ENCODE measurements at places on chromosomes 4 and X.

DNA sequence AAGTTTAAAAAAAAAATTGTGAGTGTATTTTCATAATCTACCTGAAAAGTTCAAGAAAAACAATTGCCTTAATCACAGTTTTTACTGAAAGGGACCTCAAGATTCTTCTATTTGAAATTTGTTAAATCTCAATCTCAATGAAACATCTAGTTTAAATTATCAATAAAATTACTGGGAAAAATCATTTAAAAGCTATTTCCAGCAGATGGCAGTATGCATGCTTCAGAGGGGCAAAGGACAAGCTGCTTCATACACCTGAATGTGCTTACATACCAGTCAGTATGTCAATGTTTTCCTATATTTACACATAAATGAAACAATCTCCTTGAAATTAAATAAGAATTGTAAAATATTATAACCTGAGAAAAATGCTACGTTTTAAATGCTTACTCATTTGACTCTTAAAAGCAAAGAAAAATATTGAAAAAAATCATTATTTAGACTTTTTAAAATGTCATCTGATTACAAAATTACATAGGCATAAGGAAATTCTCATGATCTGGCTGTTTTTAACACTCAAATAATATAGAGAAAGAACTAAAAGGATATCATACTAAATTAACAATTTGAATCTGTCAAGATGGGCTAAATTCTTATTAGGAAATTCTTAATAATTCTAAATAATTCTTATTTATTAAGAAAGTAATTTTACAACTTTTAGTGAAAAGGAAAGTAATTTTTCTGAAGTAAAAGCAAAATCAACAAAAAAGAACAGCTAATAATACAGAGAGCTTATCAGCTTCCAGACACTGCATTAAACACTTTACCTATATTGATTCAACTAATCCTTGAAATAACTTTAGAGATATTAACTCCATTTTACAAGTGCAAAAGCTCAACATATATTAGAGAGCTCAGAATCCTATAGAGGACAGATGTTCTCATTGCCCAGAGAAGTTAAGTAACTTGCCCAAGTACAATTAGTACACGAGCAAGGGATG, 242.1 kb downstream of the ADAMTS3 start:
- DNase-seq = no peak

DNA sequence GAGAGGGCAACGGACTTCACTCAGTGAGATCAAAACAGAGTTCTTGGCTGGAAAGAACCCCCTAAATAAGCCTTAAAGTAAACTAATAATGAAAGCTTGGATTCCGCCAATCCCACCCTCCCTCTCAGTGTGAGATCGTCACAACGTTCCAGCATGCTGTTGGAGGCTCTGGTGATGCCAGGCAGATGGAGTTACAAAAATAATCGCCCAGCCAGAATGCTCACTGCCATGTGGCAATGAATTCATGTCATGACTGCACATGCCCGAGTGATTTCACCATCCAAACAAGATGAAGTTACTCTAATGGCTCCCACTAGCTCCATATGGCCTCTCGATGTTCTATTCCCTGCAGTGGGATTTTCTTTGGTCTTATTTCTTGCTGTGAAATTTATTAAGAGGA, 248.0 kb downstream of the SPATA18 start:
- no peak for DNase-seq

GRCh38 chr4:1989533-1990347, 19.0 kb downstream of the NELFA start:
- DNase-seq = no peak

DNA sequence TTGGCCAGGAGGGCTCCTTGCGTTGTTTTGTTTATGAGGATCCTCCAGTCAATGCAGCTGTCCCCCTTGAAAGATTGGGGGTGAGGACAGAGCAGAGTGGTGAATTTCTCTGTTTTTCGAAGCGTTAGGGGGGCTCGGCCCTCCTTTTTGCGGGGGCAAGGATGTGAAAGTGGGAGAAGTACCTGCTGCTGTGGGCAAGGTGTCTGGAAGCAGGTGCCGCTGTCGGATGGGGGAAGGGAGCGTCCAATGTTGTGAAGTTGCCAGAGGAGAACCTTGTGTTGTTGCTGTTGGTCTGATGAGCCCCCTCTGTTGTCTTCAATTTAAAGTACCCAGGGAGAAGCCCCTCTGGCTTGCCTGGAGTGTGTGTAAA, 613 bp downstream of the GLRB start:
- no peak for DNase-seq

DNA sequence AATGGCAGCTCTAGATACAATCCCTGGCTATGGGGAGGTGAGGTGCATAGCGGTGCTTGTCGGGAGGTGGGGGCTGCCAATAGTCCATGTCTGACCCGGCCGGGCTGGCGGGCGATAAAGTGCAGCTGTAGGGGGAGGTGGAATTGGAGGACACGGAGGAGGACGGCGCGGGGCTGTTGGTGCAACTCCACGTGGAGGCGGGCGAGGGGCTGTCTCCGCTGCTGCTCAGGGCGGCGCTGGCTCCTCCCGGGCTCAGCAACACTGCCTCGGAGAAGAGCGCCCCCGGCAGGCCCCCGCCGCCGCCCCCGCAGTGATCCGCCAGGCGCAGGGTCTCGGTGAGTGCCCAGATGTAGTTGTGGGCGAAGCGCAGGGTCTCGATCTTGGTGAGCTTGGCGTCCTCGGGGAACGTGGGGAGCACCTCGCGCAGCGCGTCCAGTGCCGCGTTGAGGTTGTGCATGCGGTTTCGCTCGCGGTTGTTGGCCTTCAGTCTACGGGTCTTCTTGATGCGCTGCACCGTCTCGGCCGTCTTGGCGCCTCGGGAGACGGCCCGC, 1.3 kb downstream of the NEUROG2 start:
- DNase-seq = no peak

DNA sequence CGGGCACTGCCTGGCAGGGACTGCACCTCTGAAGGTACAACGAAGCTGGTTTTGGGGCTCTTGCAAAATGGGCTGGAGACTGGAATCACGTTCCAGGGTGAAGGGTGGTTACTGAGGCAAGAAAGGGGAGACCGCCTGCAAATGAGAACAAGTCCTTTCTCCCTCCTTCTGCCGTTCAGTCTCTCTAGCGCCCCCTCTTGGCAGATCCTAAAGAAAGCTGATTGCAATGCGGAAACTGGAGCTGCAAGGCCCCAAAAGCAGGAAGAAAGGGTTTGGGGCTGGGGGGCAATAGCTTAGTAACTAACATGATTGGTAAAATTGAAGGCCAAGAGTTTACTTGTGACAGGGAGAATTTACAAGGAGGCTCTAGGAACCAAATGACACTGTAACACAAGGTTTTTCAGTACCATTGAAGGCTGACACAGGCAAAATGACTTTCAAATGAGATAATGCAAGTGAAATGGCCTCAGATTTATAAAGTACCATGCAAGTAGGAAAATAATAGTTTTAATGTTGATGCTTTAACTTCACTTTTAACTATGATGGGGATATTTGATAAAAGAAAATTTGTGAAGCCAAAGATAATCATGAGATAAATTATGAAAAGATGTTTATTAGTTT, 222.7 kb upstream of the HAND2 start:
- no peak for DNase-seq

GRCh38 chr4:174209341-174209740, 74.1 kb downstream of the FBXO8 start:
- DNase-seq = no peak

- DNase-seq = no peak
Observed at GRCh38 chr4:106473515-106473914, 104.9 kb upstream of the GIMD1 start.

GRCh38 chr4:24040811-24041210, 151.0 kb upstream of the PPARGC1A start:
- DNase-seq = no peak

GRCh38 chr4:155510771-155511170, 134.0 kb upstream of the MAP9 start:
- DNase-seq = no peak

DNA sequence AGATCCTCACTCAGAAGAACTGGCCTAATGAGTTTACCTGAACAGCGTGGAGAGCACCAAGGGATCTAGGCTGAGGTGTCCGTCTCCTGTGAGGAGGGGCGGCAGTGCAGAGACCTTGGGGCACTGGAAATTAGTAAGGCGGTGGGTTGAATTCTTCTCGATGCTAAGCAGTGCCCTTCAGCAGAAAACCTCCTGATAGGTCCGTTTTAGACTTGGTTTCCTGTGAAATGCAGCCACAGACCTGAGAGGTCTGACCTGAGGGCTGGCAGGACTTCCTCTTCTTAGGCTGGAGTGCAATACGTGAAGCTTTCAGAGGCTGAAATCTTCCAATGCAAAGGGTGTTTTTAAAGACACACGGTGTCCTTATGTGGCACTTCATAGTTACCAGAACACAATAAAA, at the start of gene CLNK:
CLNK (minus strand) TSS at position 138 of the 400 bp plus-strand sequence. CDS start 16,899 bp downstream, outside the sequence.
- no peak for DNase-seq

DNA sequence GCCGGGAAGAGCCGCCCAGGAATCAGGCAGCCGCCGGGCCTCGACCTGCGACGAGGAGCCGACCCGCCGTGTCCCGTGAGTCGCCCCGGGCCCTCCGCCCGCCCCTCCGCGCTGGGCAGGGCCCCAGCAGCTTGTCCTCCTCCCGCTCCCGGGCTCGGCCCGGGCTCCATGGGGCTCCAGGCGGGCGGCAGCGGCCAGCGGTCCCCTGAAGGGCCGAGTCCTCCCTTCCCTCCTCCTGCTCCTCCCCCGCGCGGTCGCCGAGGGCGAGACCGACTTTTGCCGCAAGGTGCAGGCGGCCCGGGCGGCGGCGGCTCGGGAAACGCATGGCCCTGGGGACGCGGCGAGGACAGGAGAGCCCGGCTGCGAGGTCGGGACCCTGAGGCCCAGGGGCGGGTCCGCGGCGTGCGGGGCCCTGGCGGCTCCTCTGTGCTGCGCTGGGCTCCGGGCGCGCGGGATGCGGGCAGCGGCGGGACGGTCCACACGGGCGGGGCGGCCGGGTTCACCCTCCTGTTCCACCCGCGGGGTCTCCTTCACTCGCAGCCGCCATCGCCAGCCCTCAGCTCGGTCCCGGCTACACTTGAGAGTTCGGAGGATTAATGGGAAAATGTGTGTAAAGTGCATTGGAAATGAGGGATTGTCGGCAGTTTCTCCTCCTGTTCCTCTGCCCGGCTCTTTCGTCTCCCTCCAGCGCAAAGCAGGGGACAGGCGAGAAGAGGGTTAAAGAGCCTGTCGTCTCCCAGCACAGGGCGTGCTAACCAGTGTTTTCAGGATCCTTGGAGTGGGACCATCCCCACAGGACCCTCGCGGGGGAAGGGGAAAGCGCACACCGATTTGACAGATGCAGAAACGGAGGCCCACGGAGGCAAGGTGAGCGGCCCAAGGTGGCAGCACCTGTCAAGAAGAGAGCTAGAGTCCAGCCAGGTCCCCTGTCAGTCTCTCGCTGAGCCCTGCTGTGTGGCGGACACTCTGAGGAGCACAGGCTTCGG, 16.6 kb upstream of the ZNF718 start:
- DNase-seq = no peak

- DNase-seq = no peak
Observed at GRCh38 chr4:111066887-111067286, 444.0 kb upstream of the PITX2 start.

- DNase-seq = no peak
Observed at GRCh38 chr4:80576796-80577195, 241.3 kb downstream of the CFAP299 start.

GRCh38 chrX:109751698-109752097, 18.6 kb upstream of the ACSL4 start:
- no peak for DNase-seq

DNA sequence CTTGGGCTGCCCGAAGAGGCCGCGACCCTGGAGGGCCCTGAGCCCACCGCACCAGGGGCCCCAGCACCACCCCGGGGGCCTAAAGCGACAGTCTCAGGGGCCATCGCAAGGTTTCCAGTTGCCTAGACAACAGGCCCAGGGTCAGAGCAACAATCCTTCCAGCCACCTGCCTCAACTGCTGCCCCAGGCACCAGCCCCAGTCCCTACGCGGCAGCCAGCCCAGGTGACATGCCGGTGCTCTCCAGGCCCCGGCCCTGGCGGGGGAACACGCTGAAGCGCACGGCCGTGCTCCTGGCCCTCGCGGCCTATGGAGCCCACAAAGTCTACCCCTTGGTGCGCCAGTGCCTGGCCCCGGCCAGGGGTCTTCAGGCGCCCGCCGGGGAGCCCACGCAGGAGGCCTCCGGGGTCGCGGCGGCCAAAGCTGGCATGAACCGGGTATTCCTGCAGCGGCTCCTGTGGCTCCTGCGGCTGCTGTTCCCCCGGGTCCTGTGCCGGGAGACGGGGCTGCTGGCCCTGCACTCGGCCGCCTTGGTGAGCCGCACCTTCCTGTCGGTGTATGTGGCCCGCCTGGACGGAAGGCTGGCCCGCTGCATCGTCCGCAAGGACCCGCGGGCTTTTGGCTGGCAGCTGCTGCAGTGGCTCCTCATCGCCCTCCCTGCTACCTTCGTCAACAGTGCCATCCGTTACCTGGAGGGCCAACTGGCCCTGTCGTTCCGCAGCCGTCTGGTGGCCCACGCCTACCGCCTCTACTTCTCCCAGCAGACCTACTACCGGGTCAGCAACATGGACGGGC, 579 bp downstream of the ABCD1 start:
- peak; percentile 30 for DNase-seq

DNA sequence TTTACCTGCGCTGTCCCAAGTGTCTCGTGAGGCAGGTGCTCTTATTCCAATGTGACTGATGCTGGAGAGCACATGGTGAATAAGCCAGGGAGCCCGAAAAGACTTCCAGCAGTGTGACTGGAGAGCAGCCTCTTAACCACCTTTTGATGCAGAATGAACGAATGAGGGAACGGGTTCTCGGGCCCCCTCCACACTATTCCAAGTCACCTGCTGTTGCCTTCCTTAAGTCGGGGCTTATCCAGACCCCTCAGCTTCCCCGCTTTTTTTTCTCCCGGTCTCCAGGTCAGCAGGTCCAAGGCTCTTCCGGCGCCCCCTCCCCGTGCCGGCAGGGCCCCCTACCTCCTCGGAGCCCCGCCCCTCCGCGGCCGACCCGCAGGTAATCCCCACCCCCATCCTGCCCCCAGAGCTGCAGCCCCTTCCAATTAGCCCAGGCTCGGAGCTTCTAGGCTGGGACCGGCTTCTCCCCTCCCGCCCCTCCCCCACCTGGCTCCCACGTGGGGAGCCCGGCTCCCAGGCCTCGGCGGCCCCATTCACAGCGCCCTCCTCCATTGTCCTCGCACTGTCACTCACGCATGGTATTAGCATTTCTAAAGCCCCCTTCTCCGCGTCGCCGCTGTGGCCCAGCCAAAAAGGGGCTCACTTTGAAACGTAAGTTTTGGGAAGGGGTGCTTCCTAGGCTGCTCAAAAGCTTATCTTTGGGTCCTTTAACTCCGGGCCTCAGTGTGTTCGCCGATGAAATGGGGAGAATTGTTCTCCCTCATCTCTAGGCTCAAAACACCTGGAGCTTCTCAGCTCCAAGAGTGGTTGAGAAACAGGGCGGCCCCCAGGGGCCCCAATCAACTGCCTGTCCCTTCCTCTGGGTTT, 56.2 kb upstream of the PJA1 start:
- no peak for DNase-seq

GRCh38 chrX:119622356-119623232, 16.4 kb upstream of the NKRF start:
- DNase-seq = no peak
